ENCODE measurements at places on chromosomes 7 and 10. TPM values are rescaled to one million over a fixed set of nuclear protein-coding genes. Genes with fewer than 3 reads are reported as not detected.
A peak's percentile ranks its signal among the peaks of the same experiment; 100 is the strongest.

Gene AKR1C2
- polyA plus RNA-seq, result 2,054 TPM

Gene KIAA1549
- polyA plus RNA-seq, result 0.46 TPM

GRCh38 chr10:75926763-75927162 lies 495.3 kb downstream of the LRMDA start:
- no peak for DNase-seq

GRCh38 chr10:113362645-113363091 lies 190.2 kb upstream of the HABP2 start:
- no peak for DNase-seq

GRCh38 chr7:18671176-18671575 lies 175.6 kb downstream of the HDAC9 start:
- DNase-seq, result no peak

Gene CLRN3
- not detected for polyA plus RNA-seq

Gene PARG
- 24.4 TPM for polyA plus RNA-seq

Gene KCNMA1
- 49.0 TPM for polyA plus RNA-seq

Gene CPA4
- polyA plus RNA-seq, result 0.09 TPM

Gene CLCN1
- polyA plus RNA-seq, result 5.5 TPM

- DNase-seq, result no peak
Observed at GRCh38 chr7:69403169-69403568, 195.1 kb upstream of the AUTS2 start.

DNA sequence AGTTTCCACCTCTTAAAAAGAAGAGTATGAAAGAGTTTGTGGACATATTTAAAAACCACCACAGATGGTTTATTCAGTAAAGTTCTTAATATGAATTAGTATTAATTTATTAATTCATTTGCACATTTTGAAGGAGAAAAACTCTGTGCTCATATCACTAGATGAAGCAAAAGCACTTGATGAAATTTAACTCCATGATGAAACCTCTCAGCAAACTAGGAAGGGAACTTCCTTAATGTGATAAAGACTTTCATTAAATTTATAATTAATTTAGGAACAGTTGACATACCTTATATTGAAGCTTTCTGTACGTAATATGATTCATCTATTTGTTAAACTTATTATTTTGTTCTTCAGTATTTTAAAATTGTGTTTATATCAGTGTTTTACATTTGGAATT lies 99.4 kb downstream of the MMRN2 start:
- DNase-seq, result no peak

- no peak for DNase-seq
Observed at GRCh38 chr7:78111386-78111785, 312.8 kb downstream of the PHTF2 start.

GRCh38 chr10:99761365-99761764 lies 21.1 kb upstream of the ABCC2 start:
- no peak for DNase-seq

GRCh38 chr10:69496352-69497230 lies 45.3 kb downstream of the TSPAN15 start:
- DNase-seq, result peak; percentile 89

DNA sequence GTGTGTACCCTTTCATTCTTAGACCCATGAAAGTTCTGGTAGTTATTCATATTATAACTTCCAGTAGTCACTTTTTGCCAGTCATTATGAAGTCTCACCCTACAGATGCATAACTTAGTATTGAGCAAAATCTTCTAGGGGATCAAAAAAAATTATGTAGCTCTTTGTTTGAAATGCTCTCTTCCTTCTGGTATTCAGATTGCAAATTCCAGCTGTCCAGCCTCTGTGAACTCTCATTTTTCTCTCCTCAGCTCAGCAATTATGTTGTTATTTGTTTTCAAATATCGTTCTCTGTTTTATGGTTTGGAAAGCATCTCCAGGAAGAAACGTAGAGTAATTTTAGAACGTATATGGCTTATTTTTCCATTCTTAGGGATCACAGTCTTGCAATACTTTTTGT lies 442.5 kb downstream of the SEMA3D start:
- no peak for DNase-seq

DNA sequence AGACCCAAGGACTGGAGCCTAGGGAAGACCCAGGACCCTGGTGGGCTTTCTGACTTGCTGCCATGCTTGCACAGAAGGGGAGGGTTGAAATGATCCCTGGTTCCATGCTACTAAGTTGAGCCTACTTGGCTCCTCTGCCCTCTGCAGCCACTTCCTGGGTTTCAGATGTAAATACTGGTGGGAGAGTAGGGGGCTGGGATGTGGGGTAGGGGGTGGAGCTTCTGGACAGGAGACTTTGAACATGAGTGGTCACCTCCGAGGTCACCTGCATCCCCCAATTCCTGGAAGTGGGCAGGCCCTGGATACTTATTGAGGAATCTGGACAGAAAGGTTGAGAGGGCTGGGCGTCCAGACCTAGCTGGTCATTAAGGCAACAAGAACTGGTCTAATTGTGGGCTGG lies 2.9 kb upstream of the ZMIZ1 start:
- peak; percentile 43 for DNase-seq

Gene PARD3
- polyA plus RNA-seq, result 53.4 TPM

- no peak for DNase-seq
Observed at GRCh38 chr7:77351539-77352004, 64.6 kb downstream of the GSAP start.

Gene GNAI1
- 8.0 TPM for polyA plus RNA-seq

All from psoas muscle (tissue), 8 donors.